ENCODE measurements at places on chromosomes 5 and 9.
A peak's percentile ranks its signal among the peaks of the same experiment; 100 is the strongest.

DNA sequence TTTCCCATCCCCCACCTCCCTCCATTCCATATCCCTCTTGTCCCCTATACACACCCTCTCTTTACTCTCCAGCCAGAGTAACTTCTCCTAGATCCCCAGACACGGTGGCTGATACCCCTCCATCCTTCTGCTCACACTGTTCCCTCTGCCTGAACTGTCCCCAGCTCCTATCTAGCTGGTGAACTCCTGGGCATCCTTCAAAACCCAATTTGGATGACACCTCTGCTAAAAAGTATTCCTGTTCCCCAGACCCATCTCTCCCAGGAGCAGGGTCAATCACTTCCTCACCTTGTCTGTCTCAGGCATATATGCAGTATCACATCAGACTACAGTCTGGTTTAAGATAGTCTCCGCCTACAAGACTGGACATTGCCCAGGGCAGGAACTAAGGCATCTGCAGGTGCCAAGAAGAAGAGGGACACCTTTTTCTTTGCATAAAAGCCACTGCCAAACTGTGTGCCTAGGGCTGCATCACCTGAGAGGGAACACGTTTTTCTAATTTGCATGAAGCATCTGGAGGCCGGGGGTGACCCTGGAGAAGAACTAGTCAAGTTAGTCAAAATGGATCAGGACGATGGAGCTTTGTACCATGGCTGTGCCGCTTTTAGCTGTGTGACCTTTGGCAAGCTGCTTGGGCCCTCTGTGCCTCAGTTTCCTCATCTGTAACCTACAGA lies 27.1 kb downstream of the NR5A1 start:
- no peak for DNase-seq

DNA sequence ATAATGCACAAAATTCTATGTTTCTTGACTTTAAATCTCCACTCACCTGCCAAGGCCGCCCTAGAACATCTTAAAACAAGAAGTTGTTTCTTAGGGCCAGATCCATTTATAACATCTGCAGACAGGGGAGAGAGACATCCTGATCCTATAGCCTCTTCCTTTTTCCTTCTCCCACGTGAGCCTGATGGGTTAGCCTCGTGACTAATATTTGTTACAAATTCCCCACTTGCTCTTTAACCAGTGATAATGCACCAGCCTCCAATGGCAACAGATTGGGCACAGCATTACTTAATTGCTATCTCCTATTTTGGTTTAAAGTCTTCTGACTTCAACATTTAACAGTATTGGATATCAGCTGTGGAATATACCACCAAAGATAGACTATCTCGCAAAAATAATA lies 196.5 kb downstream of the GADD45G start:
- no peak for DNase-seq

GRCh38 chr5:132385326-132386105 lies 16.0 kb downstream of the SLC22A5 start:
- peak; percentile 92 for DNase-seq

- no peak for DNase-seq
Observed at GRCh38 chr9:131410044-131410491, 16.2 kb downstream of the PRRC2B start.

DNA sequence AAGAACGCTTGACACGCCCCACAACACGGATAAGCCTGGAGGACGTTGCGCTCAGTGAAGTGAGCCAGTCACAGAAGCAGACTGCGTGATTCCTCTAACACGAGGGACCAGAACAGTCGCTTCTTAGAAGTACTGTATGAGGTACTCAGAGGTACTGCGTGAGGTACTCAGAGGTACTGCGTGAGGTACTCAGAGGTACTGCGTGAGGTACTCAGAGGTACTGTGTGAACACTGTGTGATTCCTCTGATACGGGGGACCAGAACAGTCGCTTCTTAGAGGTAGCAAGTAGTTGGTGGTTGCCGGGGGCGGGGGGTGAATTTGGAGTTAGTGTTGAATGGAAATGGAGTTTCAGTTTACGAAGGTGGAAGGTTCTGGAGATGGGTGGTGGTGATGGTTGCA lies 5.8 kb downstream of the NDUFS6 start:
- DNase-seq: no peak

- no peak for DNase-seq
Observed at GRCh38 chr5:157942595-157942994, 83.7 kb upstream of the CLINT1 start.

GRCh38 chr5:133457439-133458355 lies 154.6 kb downstream of the FSTL4 start:
- DNase-seq: no peak

GRCh38 chr9:73219985-73220626 lies 68.4 kb downstream of the ANXA1 start:
- no peak for DNase-seq

DNA sequence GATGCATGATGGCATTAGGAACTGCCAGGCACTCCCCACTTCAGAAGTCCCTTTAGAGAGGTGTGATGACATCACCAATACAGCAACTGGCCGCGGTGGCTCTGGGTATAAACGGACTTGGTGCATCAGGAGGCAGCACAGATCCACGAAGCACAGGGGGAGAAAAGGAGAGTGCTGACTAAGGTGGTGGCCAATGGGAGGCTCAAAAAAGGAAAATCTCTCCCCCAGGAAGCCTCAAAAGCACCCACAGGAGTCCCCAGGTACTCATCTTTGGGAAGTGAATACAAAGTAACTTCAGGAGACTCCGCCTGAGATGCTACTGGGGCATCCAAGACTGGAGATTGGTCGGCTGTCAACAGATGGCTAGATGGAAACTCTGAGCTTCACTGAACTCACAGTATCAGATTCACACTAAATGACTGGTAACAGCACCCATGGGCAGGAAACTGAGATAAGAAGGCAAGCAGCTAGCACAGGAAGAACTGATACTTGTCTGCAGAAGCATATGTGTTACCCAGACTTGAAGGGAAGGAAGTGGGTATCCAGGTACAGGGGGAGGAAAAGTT lies 7.6 kb downstream of the TTC39B start:
- DNase-seq: peak; percentile 38

All from hematopoietic multipotent progenitor cell treated with erythropoietin and hydrocortisone succinate and interleukin-3 and kit ligand, for 8 days (in vitro differentiated cells).